ENCODE measurements at places on chromosomes 4 and X.
A peak's percentile ranks its signal among the peaks of the same experiment; 100 is the strongest.

GRCh38 chr4:182492423-182492822 is 249.2 kb downstream of the TENM3 start:
- H3K27ac ChIP-seq = no peak overlapping the region
- H3K4me1 ChIP-seq = no peaks in the 10 kb centered on the region
- H3K36me3 ChIP-seq = no peaks in the 10 kb centered on the region
- H3K27me3 ChIP-seq = no peaks in the 10 kb centered on the region
- no peak for DNase-seq
- H3K4me3 ChIP-seq = no peak overlapping the region

DNA sequence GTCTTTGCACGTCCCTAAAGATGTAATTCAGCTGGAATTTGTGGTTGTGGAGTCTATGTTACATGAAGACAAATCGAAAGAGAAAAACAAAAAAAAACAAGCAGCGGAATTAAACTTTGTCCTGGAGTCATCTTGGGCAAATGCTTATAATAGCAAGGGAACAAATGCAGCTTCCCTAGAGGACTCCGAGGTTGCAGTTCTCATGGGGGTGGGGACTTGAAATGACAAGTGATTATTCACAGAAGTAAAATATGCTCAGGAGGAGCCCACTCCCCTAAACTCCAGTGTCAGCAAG is 362.4 kb downstream of the ARHGAP24 start:
- no peak for DNase-seq
- H3K4me3 ChIP-seq = no peak overlapping the region
- no peaks in the 10 kb centered on the region for H3K4me1 ChIP-seq

GRCh38 chr4:27844376-27844775 is 983.7 kb downstream of the STIM2 start:
- no peaks in the 10 kb centered on the region for H3K36me3 ChIP-seq
- no peak overlapping the region for H3K27ac ChIP-seq
- H3K27me3 ChIP-seq = no peaks in the 10 kb centered on the region

DNA sequence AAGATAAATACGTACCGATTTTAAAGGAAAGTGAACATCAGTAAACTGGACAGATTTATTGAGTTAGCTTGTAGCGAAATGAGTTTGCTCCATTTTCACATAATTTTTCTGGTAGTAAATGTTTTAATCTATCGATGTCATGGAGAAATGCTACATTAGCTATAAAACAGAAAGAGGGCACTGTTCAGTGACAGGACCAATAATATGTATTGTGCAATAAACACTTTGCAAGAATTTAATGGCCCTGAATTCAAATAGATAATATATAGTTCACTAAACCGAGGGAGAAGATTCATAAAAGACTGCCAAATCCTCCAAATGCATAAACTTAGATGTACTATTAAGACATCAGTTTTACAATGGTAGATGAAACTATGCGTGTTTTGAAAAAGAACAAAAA is 516.3 kb downstream of the ADGRL3 start:
- no peaks in the 10 kb centered on the region for H3K4me1 ChIP-seq
- no peak overlapping the region for H3K4me3 ChIP-seq
- H3K27ac ChIP-seq = no peak overlapping the region
- no peak for DNase-seq
- H3K27me3 ChIP-seq = no peaks in the 10 kb centered on the region

- H3K27me3 ChIP-seq = no peaks in the 10 kb centered on the region
- H3K4me1 ChIP-seq = no peaks in the 10 kb centered on the region
- H3K27ac ChIP-seq = no peak overlapping the region
- H3K36me3 ChIP-seq = no peaks in the 10 kb centered on the region
Observed at GRCh38 chr4:100977746-100978397, 369.5 kb downstream of the PPP3CA start.

GRCh38 chr4:81652069-81652478 is 180.4 kb upstream of the RASGEF1B start:
- no peak overlapping the region for H3K27ac ChIP-seq
- H3K4me3 ChIP-seq = no peak overlapping the region

DNA sequence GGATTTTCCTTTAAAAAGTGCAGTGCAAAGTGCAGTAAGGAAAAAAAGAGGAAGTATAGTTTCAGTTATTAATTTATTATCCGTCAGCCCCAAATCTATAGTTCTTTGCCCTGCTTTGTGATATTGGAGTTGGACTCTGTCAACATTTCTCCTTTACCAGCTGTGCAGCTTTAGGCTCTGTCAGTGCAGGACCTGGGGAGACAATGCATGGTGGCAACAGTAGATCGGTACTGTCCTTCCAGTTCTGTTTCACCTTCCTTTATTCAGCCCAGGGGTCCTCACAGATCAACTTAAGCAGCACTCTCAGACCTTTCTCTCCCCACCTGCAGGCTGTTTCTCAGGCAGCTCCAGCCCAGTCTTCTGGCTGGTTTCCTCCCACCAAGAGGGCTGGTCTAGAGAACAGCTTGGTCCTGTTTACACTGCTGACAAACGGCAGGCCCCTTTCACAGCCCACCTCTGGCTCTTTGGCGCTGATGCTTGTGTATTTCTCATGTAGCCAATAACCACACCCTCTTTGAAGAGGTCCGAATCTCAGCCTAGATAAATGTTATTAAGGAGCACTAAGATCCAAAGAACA is 71.6 kb downstream of the MCUB start:
- H3K27ac ChIP-seq = no peak overlapping the region
- H3K27me3 ChIP-seq = no peaks in the 10 kb centered on the region
- H3K4me1 ChIP-seq = peaks cover 8% of the 10 kb centered on the region

DNA sequence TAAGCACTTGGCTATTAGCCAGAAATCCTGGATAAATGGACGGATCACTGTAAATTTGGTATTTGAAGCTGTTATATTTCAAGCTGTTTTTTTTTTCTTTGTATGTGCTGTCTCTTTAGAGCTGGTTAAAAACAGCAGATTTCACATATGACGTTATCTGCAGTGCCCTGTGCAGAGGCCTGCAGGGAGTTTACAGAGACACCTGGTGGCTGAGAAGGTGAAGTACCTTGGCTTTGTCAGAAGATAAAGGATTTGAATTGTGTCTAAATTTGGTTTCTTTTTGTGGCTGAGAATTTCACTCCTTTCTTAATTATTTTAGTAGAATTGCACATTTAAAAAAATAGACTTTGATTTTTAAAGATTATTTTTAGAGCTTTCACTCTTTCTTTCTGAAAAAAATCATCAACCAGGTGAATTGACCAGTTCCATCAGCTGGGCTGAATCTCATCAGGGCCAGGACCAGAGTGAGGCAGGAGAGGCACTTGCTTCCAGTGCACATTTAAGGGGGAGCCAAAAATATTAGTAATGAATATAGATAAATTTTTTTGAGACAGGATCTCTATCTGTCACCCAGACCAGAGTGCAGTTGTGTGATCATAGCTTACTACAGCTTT is 9.6 kb upstream of the CHRNA9 start:
- DNase-seq = peak; percentile 82
- H3K27me3 ChIP-seq = no peaks in the 10 kb centered on the region
- peaks cover 5% of the 10 kb centered on the region for H3K4me1 ChIP-seq
- H3K27ac ChIP-seq = no peak overlapping the region

- no peak for DNase-seq
- H3K4me1 ChIP-seq = no peaks in the 10 kb centered on the region
Observed at GRCh38 chr4:148344941-148345340, 97.3 kb downstream of the NR3C2 start.

DNA sequence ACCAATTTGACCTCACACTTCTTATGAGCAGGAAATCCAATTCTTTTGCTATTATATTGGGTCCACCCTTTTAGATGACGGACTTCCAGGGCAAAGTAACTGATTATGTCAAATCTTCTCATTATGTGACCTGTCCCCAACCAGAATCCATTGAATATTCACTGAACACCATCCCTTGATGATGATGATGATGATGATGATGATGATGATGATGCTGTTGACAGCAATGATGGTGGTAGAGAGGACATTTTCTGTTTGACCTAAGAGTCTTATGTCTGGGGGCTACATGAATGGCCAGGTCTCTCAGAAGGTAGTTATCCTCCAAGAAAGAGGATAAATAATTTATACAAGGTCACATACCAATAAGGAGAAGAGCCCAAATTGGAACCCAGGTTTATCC is 5.2 kb downstream of the TCEAL8 start:
- no peak for DNase-seq
- peaks cover 4% of the 10 kb centered on the region for H3K4me1 ChIP-seq
- no peaks in the 10 kb centered on the region for H3K36me3 ChIP-seq
- H3K27ac ChIP-seq = no peak overlapping the region
- no peak overlapping the region for H3K4me3 ChIP-seq

- no peak overlapping the region for H3K27ac ChIP-seq
- H3K4me1 ChIP-seq = no peaks in the 10 kb centered on the region
- H3K27me3 ChIP-seq = no peaks in the 10 kb centered on the region
- DNase-seq = no peak
- H3K36me3 ChIP-seq = no peaks in the 10 kb centered on the region
- H3K4me3 ChIP-seq = no peak overlapping the region
Observed at GRCh38 chrX:109187473-109188168, 294.3 kb downstream of the GUCY2F start.

DNA sequence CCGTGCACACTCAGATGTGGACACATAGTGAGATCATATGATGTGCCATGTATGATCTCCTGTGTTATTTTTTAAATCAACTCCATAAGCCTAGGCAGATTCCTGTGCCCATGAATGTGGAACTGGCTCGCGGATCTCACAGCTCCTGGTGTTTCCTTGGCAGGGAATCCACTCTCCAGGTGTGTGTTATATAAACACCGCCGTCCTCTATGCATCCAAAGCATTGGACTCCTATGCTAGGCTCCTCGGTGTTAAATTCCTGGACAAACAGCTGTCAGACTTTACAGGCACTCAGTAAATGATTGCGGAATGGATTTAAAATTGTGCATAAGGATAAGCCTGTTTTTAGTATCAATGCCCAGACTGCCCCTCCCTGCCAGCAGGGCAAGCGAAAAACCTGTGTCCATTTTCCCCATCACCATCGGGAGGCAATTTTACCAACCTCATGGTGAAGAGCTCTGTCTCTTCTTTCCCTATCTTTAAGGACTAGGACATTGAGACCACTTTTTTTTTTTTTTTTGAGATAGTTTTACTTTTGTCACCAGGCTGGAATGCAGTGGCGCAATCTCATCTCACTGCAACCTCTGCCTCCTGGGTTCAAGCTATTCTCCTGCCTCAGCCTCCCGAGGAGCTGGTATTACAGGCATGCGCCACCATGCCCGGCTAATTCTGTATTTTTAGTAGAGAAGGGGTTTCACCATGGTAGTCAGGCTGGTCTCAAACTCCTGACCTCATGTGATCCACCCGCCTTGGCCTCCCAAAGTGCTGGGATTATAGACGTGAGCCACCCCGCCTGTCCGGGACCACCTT is 23.6 kb upstream of the GPR78 start:
- H3K27ac ChIP-seq = no peak overlapping the region
- H3K4me3 ChIP-seq = no peak overlapping the region
- no peak for DNase-seq
- H3K4me1 ChIP-seq = no peaks in the 10 kb centered on the region

- no peaks in the 10 kb centered on the region for H3K4me1 ChIP-seq
- no peaks in the 10 kb centered on the region for H3K27me3 ChIP-seq
- H3K4me3 ChIP-seq = no peak overlapping the region
- no peak for DNase-seq
Observed at GRCh38 chr4:145812919-145813318, 125.7 kb downstream of the ZNF827 start.

- H3K27me3 ChIP-seq = no peaks in the 10 kb centered on the region
- H3K4me1 ChIP-seq = no peaks in the 10 kb centered on the region
- H3K4me3 ChIP-seq = no peak overlapping the region
- no peak overlapping the region for H3K27ac ChIP-seq
Observed at GRCh38 chr4:125590158-125590557, 275.4 kb downstream of the FAT4 start.

GRCh38 chr4:32226204-32226603 is 1506.0 kb downstream of the PCDH7 start:
- no peaks in the 10 kb centered on the region for H3K36me3 ChIP-seq
- DNase-seq = no peak
- no peaks in the 10 kb centered on the region for H3K4me1 ChIP-seq
- no peaks in the 10 kb centered on the region for H3K27me3 ChIP-seq
- H3K4me3 ChIP-seq = no peak overlapping the region
- no peak overlapping the region for H3K27ac ChIP-seq

- no peak for DNase-seq
- no peak overlapping the region for H3K4me3 ChIP-seq
- H3K27ac ChIP-seq = no peak overlapping the region
- no peaks in the 10 kb centered on the region for H3K4me1 ChIP-seq
- no peaks in the 10 kb centered on the region for H3K36me3 ChIP-seq
Observed at GRCh38 chr4:72295966-72296557, 264.3 kb downstream of the NPFFR2 start.

DNA sequence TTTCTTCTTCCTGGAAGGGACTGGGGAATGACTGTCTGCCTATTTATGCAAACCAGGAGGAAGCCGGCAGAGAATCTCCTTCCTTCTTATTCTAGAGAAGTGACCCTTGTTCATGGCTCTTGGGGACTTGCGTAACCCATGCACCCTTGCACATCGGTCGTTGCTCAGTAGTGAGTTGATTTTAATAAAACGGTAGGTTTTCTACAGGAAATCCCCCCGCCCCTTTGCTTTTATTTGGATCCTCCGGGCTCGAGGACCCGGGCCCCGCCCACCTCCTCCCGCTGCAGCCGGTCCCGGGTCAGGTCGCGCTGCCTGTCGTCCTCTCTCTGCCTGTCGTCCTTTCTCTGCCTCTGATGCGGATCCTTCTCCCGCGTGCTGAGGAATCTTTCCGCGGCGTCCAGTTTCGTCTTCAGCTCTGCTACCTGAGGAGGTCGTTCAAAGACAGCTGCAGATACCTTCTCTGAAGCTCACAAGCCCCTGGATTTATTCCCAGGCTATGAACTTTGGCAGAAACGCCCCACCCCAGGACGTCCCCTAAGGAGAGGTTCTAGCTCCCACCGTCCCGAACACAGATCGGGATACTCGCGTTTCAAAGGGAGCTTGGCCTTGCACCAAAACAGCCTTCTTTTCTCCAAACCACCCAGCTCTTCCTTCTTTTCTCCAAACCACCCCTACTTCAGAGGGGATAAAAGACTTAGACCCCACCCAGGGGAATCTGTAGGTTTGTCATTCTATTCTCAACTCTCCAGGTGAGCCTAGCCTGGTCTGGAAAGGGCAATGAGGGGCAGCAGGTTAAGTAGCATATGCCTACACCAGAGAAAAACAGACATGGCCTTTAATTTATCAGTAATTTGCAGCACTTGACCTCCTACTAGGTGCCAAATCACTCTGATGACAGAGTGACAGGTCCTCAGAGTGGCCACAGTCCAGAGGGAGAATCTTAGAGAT is 7.0 kb downstream of the TNIP3 start:
- H3K36me3 ChIP-seq = no peaks in the 10 kb centered on the region
- DNase-seq = peak; percentile 20
- peak overlapping the region; percentile 80 for H3K4me3 ChIP-seq
- H3K27ac ChIP-seq = no peak overlapping the region
- H3K27me3 ChIP-seq = no peaks in the 10 kb centered on the region

- no peak for DNase-seq
- peaks cover 3% of the 10 kb centered on the region for H3K27me3 ChIP-seq
- no peak overlapping the region for H3K4me3 ChIP-seq
Observed at GRCh38 chr4:82293304-82293703, 80.5 kb downstream of the HNRNPD start.

DNA sequence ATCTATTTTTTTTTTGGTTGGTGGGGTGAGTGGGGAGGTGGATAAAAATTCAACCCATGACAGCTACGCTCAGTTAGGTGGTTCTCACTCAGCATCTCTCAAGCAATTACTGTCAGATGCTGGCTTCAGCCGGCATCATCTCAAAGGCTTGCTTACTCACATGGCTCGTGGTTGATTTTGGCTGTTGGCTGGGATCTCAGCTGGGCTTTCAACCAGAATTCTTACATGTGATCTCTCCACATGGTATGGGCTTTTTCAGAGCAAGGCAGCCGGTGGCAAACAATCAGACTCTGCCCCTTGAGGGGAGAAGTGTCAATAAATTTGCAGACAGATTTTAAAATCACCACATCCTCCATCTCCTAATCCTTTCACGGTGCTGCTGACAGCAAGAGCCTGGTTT is 47.2 kb downstream of the SLC34A2 start:
- no peak overlapping the region for H3K4me3 ChIP-seq
- DNase-seq = no peak
- H3K27ac ChIP-seq = no peak overlapping the region
- H3K4me1 ChIP-seq = no peaks in the 10 kb centered on the region
